RPMI7951 (cell line): ENCODE measurements at places on chromosomes 3 and 15. TPM values are rescaled to one million over a fixed set of nuclear protein-coding genes. Genes with fewer than 3 reads are reported as not detected.

The FAM107A gene
- total RNA-seq = not detected in 2 replicates

The RARRES1 gene
- 3.7 and 4.0 TPM in 2 replicates for total RNA-seq

The PLSCR2 gene
- total RNA-seq = not detected in 2 replicates

The TGM4 gene
- total RNA-seq = under 0.01 TPM in 1 of 2 replicates, not detected in the other

The RASA2 gene
- total RNA-seq = 14.5 and 16.1 TPM in 2 replicates

The FAM81A gene
- 2.4 and 4.9 TPM in 2 replicates for total RNA-seq

The DZIP1L gene
- total RNA-seq = 7.4 and 11.1 TPM in 2 replicates

The LTF gene
- 0.49 and 0.72 TPM in 2 replicates for total RNA-seq

The POLG gene
- 47.9 and 51.9 TPM in 2 replicates for total RNA-seq

The GPR27 gene
- not detected in 2 replicates for total RNA-seq

The PSMD2 gene
- 542 and 803 TPM in 2 replicates for total RNA-seq

The PEX5L gene
- total RNA-seq = not detected in 2 replicates
